ENCODE measurements at places on chromosomes 5 and 9.

GRCh38 chr9:99828417-99829176 is 6.9 kb downstream of the NR4A3 start:
- peaks cover 15% of the 10 kb centered on the region for H3K4me1 ChIP-seq
- H3K27me3 ChIP-seq = peaks cover 44% of the 10 kb centered on the region
- DNase-seq = no peak
- H3K4me3 ChIP-seq = peak overlapping the region; percentile 13
- peak overlapping the region; percentile 72 for H3K27ac ChIP-seq

- no peaks in the 10 kb centered on the region for H3K4me1 ChIP-seq
- H3K4me3 ChIP-seq = no peak overlapping the region
- peaks cover 3% of the 10 kb centered on the region for H3K27me3 ChIP-seq
- DNase-seq = no peak
Measured at GRCh38 chr9:114210691-114211276, 55.4 kb downstream of the COL27A1 start.

GRCh38 chr5:32058101-32058500 is 116.0 kb downstream of the GOLPH3 start:
- H3K4me3 ChIP-seq = no peak overlapping the region
- no peaks in the 10 kb centered on the region for H3K4me1 ChIP-seq
- H3K27me3 ChIP-seq = no peaks in the 10 kb centered on the region
- no peak for DNase-seq
- no peak overlapping the region for H3K27ac ChIP-seq

GRCh38 chr5:102713278-102713677 is 41.8 kb upstream of the PAM start:
- H3K36me3 ChIP-seq = no peaks in the 10 kb centered on the region
- H3K27ac ChIP-seq = no peak overlapping the region
- DNase-seq = no peak
- H3K27me3 ChIP-seq = peaks cover 10% of the 10 kb centered on the region
- no peak overlapping the region for H3K4me3 ChIP-seq
- peaks cover 3% of the 10 kb centered on the region for H3K4me1 ChIP-seq

DNA sequence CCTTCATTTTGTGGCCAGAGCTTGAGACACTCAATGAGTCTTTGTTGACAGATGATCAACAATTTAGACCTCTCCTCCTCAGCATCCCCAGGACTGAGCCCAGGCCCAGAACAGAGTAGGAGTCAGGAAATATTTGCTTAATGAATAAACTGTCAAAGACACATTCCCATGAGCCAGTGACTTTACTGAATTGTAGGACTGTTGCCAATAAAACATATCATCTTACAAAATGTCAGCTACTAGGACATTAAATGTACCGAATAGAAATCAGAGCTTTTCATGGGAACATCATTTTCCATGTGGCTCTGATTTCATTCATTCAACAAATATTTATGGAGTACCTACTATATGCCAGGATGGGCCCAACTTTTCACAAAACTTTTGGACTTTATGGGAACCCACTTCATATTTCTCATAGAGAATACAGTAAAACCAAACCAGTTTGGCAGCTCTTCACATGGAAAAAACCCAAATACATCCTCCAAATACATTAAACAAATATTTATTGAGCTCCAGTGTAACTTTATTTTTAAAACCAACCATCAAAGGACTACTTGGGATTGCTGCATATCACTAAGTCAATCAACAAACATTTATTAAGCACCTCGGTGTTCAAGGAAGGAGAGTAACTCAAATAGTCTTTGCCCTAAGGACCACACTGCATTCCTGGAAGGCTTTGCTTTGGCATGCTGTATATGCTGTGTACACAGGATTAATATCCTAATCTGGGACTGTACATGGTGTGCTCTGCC is 11.4 kb downstream of the VDAC1 start:
- no peaks in the 10 kb centered on the region for H3K27me3 ChIP-seq
- H3K4me1 ChIP-seq = peaks cover 18% of the 10 kb centered on the region
- no peak for DNase-seq
- H3K4me3 ChIP-seq = no peak overlapping the region
- no peak overlapping the region for H3K27ac ChIP-seq

Data from naive thymus-derived CD8-positive, alpha-beta T cell (primary cell).